T-helper 17 cell (primary cell): ENCODE measurements at places on chromosomes 6 and 20.

- no peak for DNase-seq
Measured at GRCh38 chr6:153568628-153569027, 437.5 kb upstream of the RGS17 start.

DNA sequence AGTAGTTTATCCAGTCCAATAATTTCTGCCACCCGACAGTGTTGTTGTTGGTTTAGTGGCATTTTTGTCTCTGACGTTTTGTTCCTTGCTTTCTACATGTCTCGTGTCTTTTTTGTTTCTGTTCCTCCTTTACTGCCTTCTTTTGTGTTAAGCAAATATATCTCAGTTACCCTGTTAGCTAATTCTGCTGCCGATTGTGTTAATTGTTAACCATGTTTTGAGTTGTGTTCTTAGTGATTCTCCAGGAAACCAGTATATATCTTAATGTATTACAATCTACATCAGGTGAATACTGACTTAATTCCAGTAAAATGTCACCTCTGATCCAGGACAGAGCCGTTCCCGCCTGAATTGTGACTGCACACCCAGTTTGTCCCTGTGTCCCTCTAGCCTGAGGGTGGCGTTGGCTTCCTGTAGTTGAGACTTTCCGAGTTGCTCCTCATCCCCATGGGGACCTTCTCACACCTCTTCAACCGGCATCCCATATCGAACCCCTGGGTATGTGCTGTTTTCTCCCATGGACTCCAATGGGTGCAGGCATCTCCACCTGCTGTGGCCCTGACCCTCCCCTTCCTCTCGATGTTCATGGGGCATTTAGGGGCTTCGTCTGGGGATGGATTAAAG lies 35.8 kb upstream of the BHLHE23 start:
- no peak for DNase-seq

DNA sequence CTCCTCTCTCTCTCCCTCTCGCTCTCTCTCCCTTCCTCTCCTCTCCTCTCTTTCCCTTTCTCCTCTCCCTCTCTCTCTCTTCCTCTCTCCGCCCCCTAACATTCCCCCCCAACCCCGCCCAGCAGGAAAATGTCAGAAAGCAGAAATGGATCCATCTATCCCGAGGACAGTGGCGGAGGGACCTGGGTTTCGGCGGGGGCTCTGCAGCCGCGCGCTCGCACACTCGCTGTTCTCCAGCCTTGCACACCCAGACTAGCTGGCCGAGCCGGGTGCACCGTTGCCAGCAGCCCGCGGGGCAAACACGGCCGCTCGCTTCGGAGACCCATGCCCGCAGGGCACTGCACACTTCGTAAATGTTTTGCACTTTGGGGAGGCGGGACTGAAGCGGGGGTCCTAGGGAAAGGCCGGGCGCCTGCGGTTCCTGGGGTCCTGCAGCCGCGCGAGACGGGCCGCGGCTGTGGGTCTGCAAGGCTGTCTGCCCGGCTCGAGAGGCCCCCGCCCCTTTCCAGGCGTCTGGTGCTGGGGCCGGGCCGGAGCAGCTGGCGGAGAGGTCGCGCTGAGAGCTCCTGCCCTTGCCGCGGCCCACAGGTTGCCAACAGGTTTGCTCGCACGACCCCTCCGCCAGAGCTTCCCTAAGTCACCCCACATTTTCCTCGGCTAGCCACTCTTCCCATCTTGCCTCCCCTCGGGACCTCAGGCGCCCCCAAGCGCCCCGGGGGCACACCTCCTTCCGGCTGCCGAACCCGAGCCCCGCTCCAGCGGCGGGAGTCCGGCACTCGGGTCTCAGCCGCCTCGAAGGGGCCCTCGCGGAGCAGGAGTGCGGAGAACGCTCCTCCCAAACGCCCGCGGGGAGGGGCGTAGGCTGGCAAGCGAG lies 818 bp upstream of the MDGA1 start:
- DNase-seq = peak; percentile 44

- no peak for DNase-seq
Measured at GRCh38 chr20:25269057-25269832, 21.4 kb downstream of the PYGB start.

DNA sequence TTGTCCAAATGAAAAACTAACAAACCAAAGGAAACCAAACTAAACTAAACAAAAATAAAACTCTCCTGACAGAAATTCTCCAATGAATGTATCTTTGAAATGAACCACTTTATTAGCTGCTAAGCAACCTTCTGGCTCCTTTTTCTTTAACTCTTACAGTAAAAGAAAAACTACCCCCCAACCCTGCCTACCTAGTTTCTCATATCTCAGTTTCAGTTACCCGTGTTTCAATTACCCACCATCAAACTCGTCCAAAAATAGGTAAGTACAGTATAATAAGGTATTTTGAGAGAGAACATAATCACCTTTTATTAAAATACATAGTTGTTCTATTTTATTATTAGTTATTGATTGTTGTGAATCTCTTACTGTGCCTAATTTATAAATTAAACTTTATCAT lies 177.4 kb upstream of the THEMIS start:
- DNase-seq = no peak

DNA sequence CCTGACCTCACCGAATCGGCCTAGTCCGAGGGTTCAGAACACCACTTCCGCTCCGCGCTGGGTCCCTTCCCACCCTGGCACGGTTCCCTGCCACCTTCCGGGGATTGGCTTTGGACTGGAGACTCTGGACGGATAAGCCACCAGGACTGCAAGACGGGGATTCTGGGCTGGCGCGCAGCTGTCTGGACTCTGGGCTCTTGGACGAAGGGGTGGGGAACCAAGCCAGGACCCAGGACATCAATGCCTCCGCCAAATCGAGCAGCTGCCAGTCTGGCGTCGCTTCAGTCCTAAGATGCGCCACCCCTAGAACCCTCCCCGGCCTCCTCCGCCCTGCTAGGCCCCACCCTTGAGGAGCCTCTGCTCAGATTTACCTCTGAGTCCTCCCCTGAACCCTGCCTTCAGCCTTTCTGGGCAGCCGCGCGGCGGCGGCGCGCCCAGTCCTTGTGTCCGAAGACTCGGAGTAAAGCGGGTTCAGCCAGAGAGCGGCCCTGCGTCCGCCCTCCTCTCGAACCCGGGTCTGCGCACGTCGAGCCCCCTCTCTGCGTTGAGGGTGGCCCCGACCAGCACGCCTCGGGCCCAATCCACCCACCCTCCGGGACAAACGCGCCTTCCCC lies 1.2 kb downstream of the KCNK17 start:
- DNase-seq = no peak

GRCh38 chr20:46107061-46107460 lies 11.1 kb upstream of the CD40 start:
- DNase-seq = no peak

- DNase-seq = no peak
Measured at GRCh38 chr6:116439522-116440051, 21.6 kb upstream of the CALHM6 start.

DNA sequence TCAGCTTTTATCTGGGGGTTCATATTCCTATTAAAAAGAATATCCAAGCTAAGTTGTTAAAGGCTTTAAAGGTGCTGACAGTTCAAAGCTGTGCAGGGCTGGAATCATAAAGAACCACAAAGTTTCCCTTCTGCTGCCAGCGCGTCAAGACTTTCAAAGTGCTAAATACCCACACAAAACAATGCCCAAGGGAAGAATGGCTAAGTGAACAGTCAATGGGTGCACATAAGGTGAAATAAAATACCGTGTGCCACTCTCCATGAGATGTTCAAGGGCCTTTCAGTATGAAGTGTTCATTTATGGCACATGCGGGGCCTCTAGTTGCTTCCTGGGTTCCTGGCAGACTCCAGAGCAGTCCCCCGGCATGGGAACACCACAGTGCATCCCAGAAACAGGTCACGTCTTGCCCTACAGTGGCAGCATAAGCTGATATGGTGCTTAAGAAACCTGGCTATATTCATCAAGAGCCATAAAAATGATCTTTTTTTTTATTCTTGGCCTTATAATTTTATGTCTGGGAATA lies 14.1 kb downstream of the TXNDC5 start:
- DNase-seq = no peak

GRCh38 chr6:3748208-3749066 lies 3.1 kb downstream of the PXDC1 start:
- DNase-seq = no peak

GRCh38 chr20:41865938-41866337 lies 247.8 kb upstream of the CHD6 start:
- DNase-seq = no peak

- no peak for DNase-seq
Measured at GRCh38 chr6:18260448-18261106, 3.8 kb downstream of the DEK start.

- DNase-seq = no peak
Measured at GRCh38 chr6:142868917-142869316, 76.1 kb downstream of the HIVEP2 start.
